ENCODE measurements at places on chromosomes 13 and 19. TPM values are rescaled to one million over a fixed set of nuclear protein-coding genes. Genes with fewer than 3 reads are reported as not detected.

DNA sequence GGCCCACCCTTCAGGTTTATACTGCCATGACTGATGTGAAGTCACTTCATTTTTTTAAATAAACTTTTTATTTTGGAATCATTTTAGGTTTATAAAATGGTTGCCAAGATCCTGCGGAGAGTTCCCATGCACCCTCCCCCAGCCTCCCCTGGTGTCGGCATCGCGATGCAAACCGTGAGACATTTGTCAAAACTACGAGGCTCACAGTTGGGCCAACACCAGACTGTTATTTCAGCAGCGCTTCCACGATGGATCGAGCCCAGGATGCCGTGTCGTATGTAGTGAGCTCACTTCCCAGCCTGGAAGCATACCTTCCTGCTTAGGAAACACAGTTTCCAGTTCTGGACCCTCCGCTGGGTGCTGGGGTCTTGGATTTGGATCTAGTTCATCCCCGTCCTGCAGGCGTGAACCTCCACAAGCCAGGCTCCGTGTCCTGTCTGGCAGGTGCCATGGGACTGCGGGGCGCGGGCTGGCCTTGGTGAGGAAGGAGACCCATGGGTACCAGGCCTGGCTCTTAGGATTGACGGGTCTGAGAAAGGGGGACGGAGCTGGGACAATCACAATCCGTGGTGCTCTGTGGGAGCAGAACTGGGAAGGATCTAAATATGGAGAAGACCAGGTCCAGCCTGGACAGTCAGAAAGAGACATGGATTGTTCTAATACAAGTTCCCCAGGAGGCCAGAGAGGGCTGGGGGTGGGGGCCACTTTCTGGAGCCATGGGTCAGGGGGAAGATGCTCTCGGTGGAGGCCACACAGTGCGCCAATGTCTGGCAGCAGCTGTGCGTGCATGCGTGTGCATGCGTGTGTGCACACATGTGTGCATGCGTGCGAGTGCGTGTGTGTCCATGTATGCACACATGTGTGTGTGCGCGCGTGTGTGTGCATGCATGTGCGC lies 2.4 kb upstream of the SBK2 start:
- no peak for DNase-seq
- H3K27ac ChIP-seq = no peak overlapping the region
- H3K27me3 ChIP-seq = no peaks in the 10 kb centered on the region
- no peaks in the 10 kb centered on the region for H3K4me1 ChIP-seq

GRCh38 chr13:110334256-110334655 lies 27.2 kb downstream of the COL4A2 start:
- H3K27me3 ChIP-seq = no peaks in the 10 kb centered on the region
- H3K4me3 ChIP-seq = no peak overlapping the region
- peaks cover 34% of the 10 kb centered on the region for H3K4me1 ChIP-seq
- peak; percentile 96 for DNase-seq
- H3K36me3 ChIP-seq = no peaks in the 10 kb centered on the region
- no peak overlapping the region for H3K27ac ChIP-seq

GRCh38 chr13:23432626-23433025 lies 876 bp downstream of the SACS start:
- no peaks in the 10 kb centered on the region for H3K27me3 ChIP-seq
- no peaks in the 10 kb centered on the region for H3K36me3 ChIP-seq
- peak; percentile 18 for DNase-seq
- H3K4me1 ChIP-seq = peaks cover 7% of the 10 kb centered on the region
- peak overlapping the region; percentile 91 for H3K4me3 ChIP-seq

GRCh38 chr13:94239135-94239534 lies 240.3 kb downstream of the DCT start:
- H3K27ac ChIP-seq = no peak overlapping the region
- no peaks in the 10 kb centered on the region for H3K36me3 ChIP-seq
- peaks cover 2% of the 10 kb centered on the region for H3K4me1 ChIP-seq
- no peaks in the 10 kb centered on the region for H3K27me3 ChIP-seq
- no peak overlapping the region for H3K4me3 ChIP-seq

DNA sequence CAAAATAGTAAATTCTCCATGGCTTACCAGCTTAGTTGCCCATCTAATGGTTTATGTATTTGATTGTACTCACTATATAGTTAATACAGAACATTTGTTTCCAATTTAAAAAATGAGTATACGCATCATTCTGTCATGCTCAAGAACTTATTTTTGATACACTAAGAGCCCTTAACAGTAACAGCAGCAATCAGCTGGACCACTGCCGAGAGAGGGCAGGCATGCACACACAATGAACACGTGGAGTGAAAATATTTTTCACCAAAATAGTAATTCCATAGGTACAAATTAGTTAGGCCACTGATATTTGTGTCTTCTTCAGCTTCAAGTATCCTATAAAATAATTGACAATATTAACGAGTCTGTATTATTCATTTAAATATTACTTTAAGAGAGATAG lies 109.9 kb downstream of the KLF12 start:
- no peak overlapping the region for H3K4me3 ChIP-seq
- H3K4me1 ChIP-seq = no peaks in the 10 kb centered on the region
- DNase-seq = no peak
- H3K27me3 ChIP-seq = no peaks in the 10 kb centered on the region

The GNA15 gene
- not detected for polyA plus RNA-seq

All from fibroblast of lung (primary cell).